ENCODE measurements at places on chromosomes 3 and 15. TPM values are rescaled to one million over a fixed set of nuclear protein-coding genes. Genes with fewer than 3 reads are reported as not detected.

GOLGA6L7 gene
- not detected for total RNA-seq

CDC25A gene
- 15.3 TPM for total RNA-seq

FAM107A gene
- total RNA-seq: 12.2 TPM

SLC6A20 gene
- total RNA-seq: not detected

GOLGA8B gene
- 20.7 TPM for total RNA-seq

ALS2CL gene
- 3.9 TPM for total RNA-seq

CP gene
- total RNA-seq: not detected

COL8A1 gene
- total RNA-seq: 69.2 TPM

IGF2BP2 gene
- 48.1 TPM for total RNA-seq
